ENCODE measurements at places on chromosomes 2 and 18. TPM values are rescaled to one million over a fixed set of nuclear protein-coding genes. Genes with fewer than 3 reads are reported as not detected.

Gene RAMP1
- total RNA-seq = 10.5 TPM

Gene ZNF514
- total RNA-seq = 9.1 TPM

Gene CD207
- total RNA-seq = not detected

Gene NEURL3
- not detected for total RNA-seq

Gene SERPINB4
- 0.14 TPM for total RNA-seq

Gene LYPD6
- total RNA-seq = 0.57 TPM

Gene WNT10A
- not detected for total RNA-seq

Gene PROC
- total RNA-seq = not detected

Gene CGREF1
- 7.0 TPM for total RNA-seq

Gene SCYGR6
- total RNA-seq = not detected

Gene ASB18
- total RNA-seq = not detected

Gene ITPRIPL1
- 0.43 TPM for total RNA-seq

Gene UGT1A5
- total RNA-seq = not detected

Gene DCC
- total RNA-seq = not detected

Gene SMYD1
- total RNA-seq = not detected

Gene HRH4
- under 0.01 TPM for total RNA-seq

Gene ACVR1C
- under 0.01 TPM for total RNA-seq

Gene CYRIA
- total RNA-seq = 3.7 TPM

Gene HOXD9
- 0.28 TPM for total RNA-seq

Gene KIF5C
- total RNA-seq = 0.09 TPM

Gene KLHL30
- 0.57 TPM for total RNA-seq

Gene ELOA2
- not detected for total RNA-seq

Gene CXCR1
- not detected for total RNA-seq

Gene PLGLB2
- 1.1 TPM for total RNA-seq

Gene ATP6V1C2
- under 0.01 TPM for total RNA-seq

Gene LIPG
- total RNA-seq = 12.4 TPM

Gene ZNF2
- 9.8 TPM for total RNA-seq

Gene THADA
- 26.3 TPM for total RNA-seq

Gene PJVK
- 1.8 TPM for total RNA-seq

Gene GPR39
- 0.28 TPM for total RNA-seq

Gene RNF152
- 10.5 TPM for total RNA-seq

Gene DSG3
- total RNA-seq = 0.28 TPM

Gene KCNJ3
- not detected for total RNA-seq

Gene DYNAP
- not detected for total RNA-seq

Gene AOX1
- total RNA-seq = 23.2 TPM

Data from smooth muscle cell of bladder (primary cell).